ENCODE measurements at places on chromosomes 2 and 18.

- no peak for DNase-seq
Measured at GRCh38 chr2:52387937-52388590, 1356.1 kb upstream of the NRXN1 start.

DNA sequence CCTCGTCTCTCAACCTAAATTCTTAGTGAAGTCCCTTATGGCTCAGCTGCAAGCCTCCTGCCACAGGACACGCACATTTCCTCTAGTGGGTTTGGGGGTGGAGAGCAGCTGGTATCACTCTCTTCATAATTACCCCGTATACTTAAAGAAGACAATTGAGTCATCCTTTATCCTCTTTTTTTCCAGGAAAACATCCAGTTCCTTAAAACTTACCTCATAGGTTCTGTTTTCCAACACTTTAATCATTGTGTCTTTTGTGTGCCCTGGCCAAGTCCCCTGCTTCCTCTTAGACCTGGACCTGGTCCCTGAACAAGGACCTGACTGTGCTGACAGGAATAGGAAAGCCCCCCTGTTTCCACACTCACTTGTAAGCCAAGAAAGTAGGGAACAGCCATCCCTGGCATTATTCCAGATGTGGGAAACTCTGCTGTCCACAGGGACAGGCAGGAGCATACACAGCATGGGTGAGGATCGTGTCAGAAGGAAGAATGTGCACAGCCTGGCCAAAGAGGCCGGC is 42.3 kb upstream of the MYO1B start:
- DNase-seq, result no peak

DNA sequence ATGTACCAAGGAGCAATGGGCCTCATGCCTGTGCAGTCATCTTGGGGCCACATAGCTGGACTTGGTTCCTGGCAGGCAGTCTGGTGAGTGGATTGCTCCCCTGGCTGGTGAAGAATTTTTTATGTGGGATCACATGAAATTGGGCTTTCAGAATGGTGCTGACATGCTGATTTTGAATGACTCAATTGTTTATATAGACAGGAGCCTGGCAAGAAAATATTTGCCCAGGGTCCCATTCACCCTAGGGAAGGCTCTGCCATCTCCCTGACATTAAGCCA is 266.9 kb downstream of the DYSF start:
- DNase-seq, result no peak

DNA sequence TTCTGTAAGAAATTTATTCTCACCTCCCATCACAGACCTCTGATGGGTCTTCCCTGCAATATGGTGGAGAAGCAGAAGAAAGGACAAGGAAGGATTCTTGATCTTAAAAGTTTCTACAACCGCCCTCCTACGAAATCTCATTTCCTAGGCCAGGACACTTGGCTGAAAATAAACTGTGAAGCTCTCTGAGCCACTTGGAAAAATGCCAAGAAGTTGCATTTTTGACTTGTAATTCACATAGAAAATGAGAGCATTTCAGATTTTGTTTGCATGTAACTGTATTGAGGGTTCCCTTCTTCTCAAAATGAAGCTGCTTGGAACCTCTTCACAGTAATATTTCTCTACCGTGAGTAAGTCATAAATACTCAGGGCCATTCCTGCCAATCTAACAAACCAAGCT is 458.3 kb upstream of the SLC14A2 start:
- DNase-seq, result no peak

DNA sequence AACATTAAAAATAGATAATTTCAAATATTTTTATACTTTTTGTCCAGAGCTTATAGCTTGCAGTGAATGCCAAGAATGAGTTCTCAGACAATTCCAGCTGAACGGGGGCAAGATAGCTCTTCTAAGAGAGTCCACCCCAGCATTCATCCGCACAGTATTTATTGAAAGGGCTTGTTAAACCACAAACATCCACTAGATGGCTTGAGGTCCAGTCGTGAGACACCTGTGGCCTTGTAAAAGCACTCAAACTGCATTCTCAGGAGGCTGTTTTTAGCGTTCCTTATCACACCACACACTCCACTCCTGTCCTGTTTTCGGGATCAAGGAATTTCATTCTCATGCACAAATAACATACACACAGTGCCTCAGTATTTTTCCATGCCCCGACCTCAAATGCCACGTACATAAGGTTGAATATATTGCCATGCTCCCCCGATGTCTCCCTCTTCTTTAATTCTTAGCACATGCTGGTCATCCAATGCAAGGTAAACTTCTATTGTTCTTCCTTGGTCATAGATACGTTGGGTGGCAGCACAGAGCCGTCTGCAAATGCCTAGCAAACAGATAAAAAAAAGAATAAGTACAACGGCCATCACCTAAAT is 47.4 kb downstream of the DNAJC10 start:
- DNase-seq, result no peak

DNA sequence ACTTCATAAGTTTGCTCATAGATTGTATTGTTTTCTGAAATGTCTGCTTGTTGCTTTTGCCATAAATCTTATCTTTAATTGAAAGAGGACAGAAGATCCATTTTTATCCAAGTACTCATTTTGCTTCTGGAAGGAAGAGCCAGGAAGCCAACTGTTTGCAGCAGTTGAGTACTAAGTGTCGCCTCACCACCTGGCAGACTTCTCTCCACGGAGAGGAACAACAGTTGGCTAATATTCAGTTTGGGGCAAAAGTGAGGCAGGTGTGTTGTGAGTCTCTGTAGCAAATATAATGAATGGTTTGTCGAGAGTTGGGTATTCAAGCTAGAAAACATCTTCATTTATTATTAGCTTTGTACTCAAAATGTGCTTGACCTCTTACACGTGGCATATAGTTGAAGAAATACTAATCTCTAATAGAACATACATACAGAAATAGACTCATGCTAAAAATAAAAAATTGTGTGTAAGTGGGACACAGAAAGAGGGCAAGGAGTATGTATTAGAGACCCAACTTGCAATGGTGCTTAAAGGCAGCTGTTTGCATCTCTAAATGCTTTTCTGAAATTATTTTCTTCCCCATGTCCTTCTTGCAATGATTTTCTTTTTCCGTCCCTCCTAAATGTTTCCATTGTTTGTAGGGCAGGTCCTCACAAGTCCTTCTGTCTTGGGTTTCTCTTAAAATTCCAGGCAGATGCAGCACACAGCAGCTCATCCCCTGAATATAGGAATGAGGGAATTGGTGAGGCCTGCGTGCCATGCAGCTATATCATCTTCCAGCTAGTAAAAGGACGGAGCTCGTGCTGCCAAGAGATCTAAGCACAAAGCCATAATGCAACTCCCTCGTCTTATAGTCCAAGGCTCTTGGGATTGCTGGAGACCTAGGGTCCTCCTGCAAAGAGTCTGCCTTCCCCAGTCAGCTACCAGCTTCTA is 44.8 kb upstream of the MAP3K20 start:
- DNase-seq, result no peak

DNA sequence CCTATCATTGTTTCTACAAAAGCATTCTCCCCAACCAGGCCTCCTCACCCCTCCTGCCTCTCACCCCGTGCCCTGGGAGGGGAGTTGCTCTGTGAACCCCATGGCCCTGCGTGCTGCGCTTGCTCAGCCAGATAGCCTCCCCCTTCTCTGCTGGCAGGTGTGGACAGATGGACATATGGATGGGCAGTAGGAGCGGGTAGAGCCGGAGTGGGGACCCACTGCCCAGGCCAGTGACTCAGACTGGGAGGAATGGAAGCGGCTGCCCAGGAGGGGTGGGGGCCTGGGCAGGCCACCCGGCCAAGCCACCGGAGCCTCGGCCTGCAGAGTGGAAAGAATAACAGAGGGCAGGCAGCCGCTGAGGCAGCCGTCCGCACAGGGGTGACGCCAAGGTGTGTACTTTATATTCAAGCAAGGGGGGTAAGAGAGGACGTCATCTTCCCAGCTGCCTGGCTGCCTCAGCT is 8.7 kb downstream of the CYP26B1 start:
- DNase-seq, result no peak

- DNase-seq, result no peak
Measured at GRCh38 chr2:178404368-178404767, 46.6 kb downstream of the PRKRA start.

DNA sequence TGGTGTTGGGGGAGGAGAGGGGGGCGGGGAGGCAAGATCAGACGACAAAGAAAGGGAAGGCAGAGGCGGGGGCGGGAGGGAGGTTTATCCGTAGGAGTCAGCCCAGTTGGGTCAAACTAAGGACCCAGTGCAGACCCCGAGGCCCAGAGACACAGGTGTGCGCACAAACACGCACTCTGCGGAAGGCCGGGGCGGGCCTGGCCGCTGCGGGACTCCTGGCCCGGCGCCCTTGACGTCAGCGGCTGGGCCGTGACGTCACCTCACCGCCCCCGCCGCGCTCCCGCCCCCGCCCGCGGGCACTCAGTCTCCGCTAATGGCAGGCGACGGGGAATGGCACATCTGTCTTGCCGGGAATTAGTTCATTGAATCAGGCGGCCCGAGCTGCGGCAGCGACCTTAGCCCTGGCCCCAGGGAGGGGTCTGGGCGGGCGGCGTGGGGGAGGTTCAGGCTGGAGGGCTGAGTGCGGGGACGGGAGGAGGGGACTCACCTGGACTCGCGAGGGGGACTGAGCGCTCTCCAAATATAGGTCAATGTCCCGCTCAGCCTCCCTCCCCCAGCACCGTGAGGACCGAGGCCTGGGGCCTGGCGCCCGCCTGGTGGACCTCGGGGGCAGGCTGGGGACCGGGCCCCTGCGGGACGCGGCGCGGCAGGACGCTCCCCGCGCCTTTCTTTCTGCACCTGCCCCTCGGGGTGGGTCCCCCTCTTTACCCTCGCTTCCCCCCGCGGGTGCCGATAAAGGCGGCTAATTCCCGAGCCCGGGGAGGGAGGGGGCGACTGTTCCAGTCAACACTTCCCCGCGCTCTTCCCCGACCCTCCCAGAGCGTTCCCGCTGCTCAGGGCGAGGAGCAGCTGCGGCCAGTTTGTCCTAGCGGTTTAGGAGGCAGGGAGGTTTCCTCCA is 15.5 kb upstream of the ECEL1 start:
- DNase-seq, result peak; percentile 40

DNA sequence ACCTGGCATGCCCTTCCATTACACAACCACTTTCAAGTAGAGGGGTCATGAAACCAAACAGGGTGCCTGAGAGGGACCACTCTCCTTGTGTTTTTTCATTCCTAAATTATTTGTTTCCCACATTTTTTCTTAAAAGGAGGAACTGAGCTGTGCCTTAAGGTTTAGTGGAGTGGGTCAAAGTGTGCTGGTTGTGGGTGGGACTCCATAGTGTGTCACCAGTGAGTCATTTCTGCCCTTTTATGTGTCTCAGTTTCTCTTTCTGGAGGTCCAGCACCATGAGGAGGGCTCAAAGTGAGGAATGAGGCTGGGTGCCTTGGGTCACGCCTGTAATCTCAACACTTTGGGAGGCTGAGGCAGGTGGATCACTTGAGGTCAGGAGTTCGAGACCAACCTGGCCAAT is 37.8 kb downstream of the COMMD1 start:
- DNase-seq, result no peak

GRCh38 chr2:42799881-42800280 is 7.5 kb upstream of the HAAO start:
- DNase-seq, result no peak

DNA sequence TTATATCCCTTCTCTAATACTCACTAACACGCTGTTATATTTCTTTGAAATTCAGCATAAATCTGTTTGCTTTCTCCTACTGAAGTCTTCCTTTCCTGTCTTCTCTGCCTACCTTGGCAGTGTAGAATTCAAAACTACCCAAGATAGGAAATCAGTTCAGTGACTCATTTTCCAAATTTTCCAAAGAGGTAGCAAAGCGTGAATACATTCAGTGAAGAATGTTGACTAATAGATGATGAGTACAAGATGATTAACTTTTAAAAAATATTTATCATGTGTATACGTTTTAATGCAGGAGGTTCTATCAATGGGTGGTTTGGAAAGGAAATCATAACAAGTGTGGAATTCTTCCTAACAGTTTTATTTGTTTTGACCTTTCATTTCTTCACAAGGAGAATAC is 201.9 kb upstream of the SLC8A1 start:
- DNase-seq, result no peak

GRCh38 chr2:54503192-54503591 is 47.1 kb downstream of the SPTBN1 start:
- no peak for DNase-seq

- no peak for DNase-seq
Measured at GRCh38 chr2:37390777-37391176, 46.3 kb downstream of the QPCT start.

- DNase-seq, result peak; percentile 28
Measured at GRCh38 chr18:2910261-2910660, 63.5 kb downstream of the EMILIN2 start.

DNA sequence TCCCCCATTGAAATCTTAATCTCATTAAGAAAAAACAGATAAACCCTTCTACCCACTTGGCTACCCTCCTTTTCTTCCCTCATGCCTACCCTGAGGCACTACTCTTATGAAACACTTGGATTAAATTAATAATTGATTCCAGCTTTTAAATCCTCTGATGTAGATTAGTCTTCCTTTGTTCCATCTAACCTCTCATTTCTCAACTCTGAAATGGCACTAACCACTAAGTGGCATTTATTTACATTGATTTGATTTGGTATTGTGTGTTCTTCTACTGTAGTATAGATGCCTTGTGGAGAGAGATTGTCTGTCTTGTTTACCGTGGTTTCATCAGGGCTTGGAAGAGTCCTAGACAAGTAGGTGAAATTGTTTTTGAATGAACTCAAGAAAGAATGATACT is 26.7 kb downstream of the ITGA4 start:
- DNase-seq, result no peak

DNA sequence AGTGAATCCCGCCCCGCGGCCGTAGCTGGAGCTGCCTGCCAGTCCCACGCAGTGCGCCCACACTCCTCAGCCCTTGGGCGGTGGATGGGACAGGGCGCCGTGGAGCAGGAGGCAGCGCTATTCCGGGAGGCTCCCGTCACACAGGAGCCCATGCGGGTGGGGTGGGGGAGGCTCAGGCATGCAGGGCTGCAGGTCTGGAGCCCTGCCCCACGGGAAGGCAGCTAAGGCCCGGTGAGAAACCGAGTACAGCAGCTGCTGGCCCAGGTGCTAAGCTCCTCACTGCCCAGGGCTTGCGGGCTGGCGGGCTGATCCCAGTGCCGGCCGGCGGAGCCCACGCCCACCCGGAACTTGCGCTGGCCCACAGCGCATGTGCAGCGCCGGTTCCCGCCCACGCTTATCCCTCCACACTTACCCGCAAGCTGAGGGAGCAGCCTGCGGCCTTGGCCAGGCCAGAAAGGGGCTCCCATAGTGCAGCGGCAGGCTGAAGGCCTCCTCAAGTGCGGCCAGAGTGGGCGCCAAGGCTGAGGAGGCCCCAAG is 1152.8 kb upstream of the CELF4 start:
- no peak for DNase-seq

DNA sequence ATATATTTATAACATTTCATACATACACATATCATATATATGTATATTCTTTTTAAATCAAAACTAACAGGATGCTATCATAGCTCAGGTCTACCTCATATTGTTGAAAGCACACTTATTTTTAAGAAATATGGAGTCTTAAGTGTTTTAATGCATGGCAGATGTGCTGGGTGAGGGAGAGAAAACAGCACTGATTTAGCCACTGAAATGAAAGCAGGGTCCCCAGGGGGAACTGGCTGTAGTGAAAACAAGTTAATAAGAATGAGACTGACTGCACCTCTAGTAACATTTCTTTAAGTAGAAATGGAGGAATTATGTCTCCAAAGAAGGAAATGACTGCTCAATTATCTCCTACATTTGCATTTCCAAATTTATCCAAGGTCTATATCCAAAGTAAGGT is 857.8 kb downstream of the DCDC2C start:
- no peak for DNase-seq

- no peak for DNase-seq
Measured at GRCh38 chr2:38178556-38179419, 102.8 kb upstream of the CYP1B1 start.

- no peak for DNase-seq
Measured at GRCh38 chr2:183347969-183348368, 223.7 kb downstream of the NUP35 start.
